ENCODE measurements at places on chromosomes 7 and 10. TPM values are rescaled to one million over a fixed set of nuclear protein-coding genes. Genes with fewer than 3 reads are reported as not detected.

The TFR2 gene
- 2.1 TPM for total RNA-seq

The CAMK2G gene
- total RNA-seq, result 76.7 TPM

The DOCK1 gene
- total RNA-seq, result 82.6 TPM

The RSPH10B2 gene
- total RNA-seq, result 0.39 TPM

The TFPI2 gene
- 5.8 TPM for total RNA-seq

The SPAG6 gene
- total RNA-seq, result not detected

The DKK1 gene
- 2.4 TPM for total RNA-seq

The MEST gene
- 9.0 TPM for total RNA-seq

The SEMA3D gene
- 50.7 TPM for total RNA-seq

The MRPL32 gene
- 42.5 TPM for total RNA-seq

The EBLN1 gene
- total RNA-seq, result not detected

The C10orf105 gene
- 0.36 TPM for total RNA-seq

The CLCN1 gene
- total RNA-seq, result not detected

The CDH23 gene
- total RNA-seq, result 7.5 TPM

The ZP3 gene
- 2.0 TPM for total RNA-seq

The LIPM gene
- total RNA-seq, result not detected

The DNAJC1 gene
- total RNA-seq, result 26.7 TPM

The AZGP1 gene
- 0.63 TPM for total RNA-seq

The SMURF1 gene
- total RNA-seq, result 47.9 TPM

The COL13A1 gene
- total RNA-seq, result 9.3 TPM

The NEURL1 gene
- 0.16 TPM for total RNA-seq

The CYP26A1 gene
- total RNA-seq, result not detected

The MKX gene
- total RNA-seq, result 4.5 TPM

The CAV2 gene
- 86.7 TPM for total RNA-seq

The SCIN gene
- total RNA-seq, result 4.2 TPM

The AGFG2 gene
- 28.4 TPM for total RNA-seq

The SEMA4G gene
- 1.5 TPM for total RNA-seq

The ELOVL3 gene
- not detected for total RNA-seq

The PRKG1 gene
- 199 TPM for total RNA-seq

The GSTK1 gene
- 75.6 TPM for total RNA-seq

The ADAM22 gene
- total RNA-seq, result 8.4 TPM

The CREB3L2 gene
- total RNA-seq, result 165 TPM

The GIMAP2 gene
- total RNA-seq, result 11.5 TPM

The ITPRID1 gene
- total RNA-seq, result 0.09 TPM

The PNLIPRP3 gene
- total RNA-seq, result not detected

The SLC16A9 gene
- 1.3 TPM for total RNA-seq

The GPR15LG gene
- not detected for total RNA-seq

The PIP gene
- total RNA-seq, result not detected

The PTPN20 gene
- total RNA-seq, result 8.2 TPM

The TMEM196 gene
- total RNA-seq, result 0.30 TPM

The CNNM1 gene
- total RNA-seq, result 0.30 TPM

The CCDC126 gene
- 10.8 TPM for total RNA-seq

The MMD2 gene
- not detected for total RNA-seq

The CAV1 gene
- 230 TPM for total RNA-seq
